Epithelial cell of proximal tubule (primary cell): ENCODE measurements at places on chromosomes 2 and 18. TPM values are rescaled to one million over a fixed set of nuclear protein-coding genes. Genes with fewer than 3 reads are reported as not detected.

The TWIST2 gene
- total RNA-seq = 0.46 and 1.8 TPM in 2 replicates

DNA sequence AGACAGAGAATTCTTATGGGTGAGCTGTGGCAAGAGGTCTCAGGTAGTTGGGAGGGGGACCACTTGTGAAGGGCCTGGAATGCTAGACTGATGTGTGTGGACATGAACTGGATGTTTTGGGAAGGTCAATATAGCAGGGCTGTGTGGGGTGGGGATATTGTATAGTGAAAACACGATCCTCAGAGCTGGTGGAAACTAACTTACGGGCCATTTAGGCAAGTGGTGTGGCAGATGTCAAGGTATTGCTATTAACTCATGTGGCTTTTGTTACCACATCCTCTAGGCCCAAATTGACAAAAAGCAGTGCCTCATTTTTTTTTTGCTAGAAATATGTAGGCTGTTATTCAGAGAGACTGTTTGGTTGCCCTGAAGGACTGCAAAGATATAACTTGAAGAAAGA, 8.0 kb upstream of the GALNT1 start:
- DNase-seq = no peak

DNA sequence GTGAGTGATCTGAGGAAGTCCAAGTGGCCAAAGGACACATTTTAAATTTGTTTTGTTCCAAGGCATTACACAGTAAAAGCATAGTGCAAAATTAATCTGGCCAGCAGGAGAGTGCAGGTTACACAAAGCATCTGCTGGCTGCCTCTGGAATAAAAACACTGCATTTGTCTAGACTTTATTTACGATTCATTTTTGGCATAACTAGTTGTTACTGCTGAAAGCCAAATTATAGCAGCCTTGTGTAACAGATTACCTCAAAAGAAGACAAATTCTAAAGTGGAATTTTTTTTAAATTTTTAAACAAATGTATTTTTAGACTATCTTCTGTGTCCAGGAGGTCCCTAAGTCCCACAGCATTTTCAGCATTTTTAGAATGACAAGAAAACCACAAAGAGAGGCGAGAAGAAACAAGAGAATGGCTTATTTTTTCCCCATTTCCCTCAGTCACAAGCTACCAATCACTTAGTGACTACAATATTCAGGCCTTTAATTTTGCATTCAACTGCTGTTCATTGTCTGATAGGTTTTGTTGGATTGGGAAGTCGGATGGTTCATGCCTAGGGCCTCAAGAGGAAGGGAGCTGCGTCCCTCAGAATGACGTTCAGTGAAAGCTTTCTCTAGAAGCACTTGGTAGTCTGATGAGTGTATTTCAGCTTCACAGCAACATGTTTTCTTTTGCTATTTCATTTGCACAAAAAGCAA, 46.0 kb downstream of the TMEFF2 start:
- DNase-seq = no peak

DNA sequence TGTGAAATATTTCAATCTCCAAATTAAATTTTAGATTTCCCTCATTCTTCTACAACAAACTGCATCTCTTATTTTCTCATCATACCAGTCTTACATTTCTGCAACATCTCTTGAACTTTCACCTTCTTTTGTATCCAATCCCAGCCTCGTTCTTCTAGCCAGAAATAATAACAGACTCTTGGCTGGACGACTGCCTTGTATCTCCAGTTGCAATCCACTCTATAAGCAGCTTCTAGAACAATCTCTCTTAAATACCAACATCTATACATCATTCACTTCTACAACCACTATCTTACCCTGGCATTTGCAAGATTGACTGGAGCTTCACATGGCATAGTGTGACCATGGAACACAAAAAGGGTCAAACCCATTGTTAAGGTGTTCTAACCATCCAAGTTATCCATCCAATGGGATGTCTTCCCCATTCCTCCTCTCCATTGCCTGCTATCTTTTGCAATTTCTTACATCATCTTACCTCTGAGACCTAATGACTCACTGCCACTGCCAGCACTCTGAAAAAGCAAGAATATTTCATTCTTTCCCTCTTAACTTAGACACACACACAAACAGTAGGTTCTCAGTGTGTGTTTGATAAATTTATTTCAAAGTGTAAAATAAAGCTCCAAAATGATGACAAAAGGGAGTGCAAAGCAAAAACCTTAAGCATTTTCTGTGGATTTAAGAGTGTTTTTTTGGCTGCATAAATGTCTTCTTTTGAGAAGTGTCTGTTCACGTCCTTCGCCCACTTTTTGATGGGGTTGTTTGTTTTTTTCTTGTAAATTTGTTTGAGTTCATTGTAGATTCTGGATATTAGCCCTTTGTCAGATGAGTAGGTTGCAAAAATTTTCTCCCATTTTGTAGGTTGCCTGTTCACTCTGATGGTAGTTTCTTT, 145.6 kb downstream of the METTL4 start:
- DNase-seq = no peak

The RPRM gene
- total RNA-seq = not detected in 2 replicates
